Aorta (tissue), 5 donors: ENCODE measurements at places on chromosomes 7 and 10. TPM values are rescaled to one million over a fixed set of nuclear protein-coding genes. Genes with fewer than 3 reads are reported as not detected.

The CALN1 gene
- not detected for total RNA-seq

The PITRM1 gene
- 107 TPM for total RNA-seq

The CSGALNACT2 gene
- total RNA-seq: 32.7 TPM

DNA sequence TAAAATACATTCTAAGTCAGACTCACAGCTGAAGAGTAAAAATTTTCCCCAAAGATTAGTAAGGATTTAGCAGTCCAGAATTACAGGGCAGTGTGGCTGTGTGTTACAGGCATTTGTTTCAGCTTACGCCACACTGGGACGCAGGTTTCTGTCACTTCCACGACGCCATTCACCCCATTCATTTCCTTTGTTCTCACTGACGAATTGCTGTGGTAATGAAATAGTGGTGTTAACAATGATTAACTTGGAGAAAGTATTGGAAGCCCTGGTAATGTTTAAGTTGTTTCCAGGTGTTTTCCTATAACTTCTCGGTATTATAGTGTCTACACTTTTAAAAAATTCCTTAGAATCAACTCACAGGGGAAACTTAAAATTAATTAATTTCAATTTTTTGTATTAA lies 370.9 kb downstream of the SH2D4B start:
- no peaks in the 10 kb centered on the region for H3K27me3 ChIP-seq
- H3K27ac ChIP-seq: no peak overlapping the region
- no peak for DNase-seq
- H3K4me1 ChIP-seq: no peaks in the 10 kb centered on the region
- no peaks in the 10 kb centered on the region for H3K36me3 ChIP-seq
- H3K4me3 ChIP-seq: no peak overlapping the region

GRCh38 chr10:86285136-86285790 lies 81.3 kb downstream of the GRID1 start:
- no peak overlapping the region for H3K4me3 ChIP-seq
- no peaks in the 10 kb centered on the region for H3K36me3 ChIP-seq
- DNase-seq: no peak
- no peaks in the 10 kb centered on the region for H3K27me3 ChIP-seq
- no peaks in the 10 kb centered on the region for H3K4me1 ChIP-seq
- no peak overlapping the region for H3K27ac ChIP-seq

The PRTFDC1 gene
- 9.2 TPM for total RNA-seq

The PRKG1 gene
- 153 TPM for total RNA-seq

The INSIG1 gene
- total RNA-seq: 37.7 TPM

DNA sequence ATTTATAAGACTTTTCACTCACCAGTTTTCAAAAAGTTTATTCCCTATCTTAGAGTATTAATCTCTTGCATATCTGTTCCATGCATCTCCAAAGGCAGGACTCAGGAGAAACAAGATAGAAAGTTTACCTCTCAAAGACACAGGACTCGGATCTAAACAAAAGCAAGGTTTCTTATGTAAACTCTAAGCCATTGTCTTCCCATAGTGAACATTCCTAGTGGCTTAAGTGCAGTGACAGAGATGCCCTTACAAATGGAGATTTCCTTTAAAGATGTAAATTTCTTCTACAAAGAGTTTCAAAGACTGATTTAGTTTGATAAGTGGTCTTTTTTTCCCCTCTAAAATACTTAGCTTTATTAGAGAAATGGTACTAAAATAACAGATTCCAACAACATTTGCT lies 209.8 kb downstream of the ACTR3B start:
- H3K36me3 ChIP-seq: no peaks in the 10 kb centered on the region
- H3K27ac ChIP-seq: no peak overlapping the region
- no peaks in the 10 kb centered on the region for H3K4me1 ChIP-seq
- H3K4me3 ChIP-seq: no peak overlapping the region

The CALML3 gene
- total RNA-seq: not detected

DNA sequence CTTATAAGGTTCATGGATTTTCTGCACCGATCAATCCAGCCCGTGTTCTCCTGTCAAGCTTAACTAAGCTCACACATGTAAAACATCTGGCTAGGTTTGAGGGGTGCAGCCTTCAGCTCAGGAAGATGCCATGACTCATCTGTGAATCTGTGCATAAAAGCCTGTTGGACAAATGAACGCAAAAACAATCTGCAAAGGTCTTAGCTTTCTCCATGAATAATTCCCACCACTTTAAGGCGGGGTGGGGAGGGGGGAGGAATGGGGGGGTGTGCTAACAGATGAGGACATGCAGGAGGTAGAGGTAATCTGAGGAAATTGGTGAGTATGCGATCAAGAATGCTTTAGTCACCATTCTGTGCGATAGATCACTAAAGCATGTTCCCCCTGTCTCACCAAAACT lies 4.8 kb downstream of the DOCK4 start:
- DNase-seq: no peak
- H3K27me3 ChIP-seq: no peaks in the 10 kb centered on the region
- no peak overlapping the region for H3K4me3 ChIP-seq
- H3K4me1 ChIP-seq: no peaks in the 10 kb centered on the region
- H3K36me3 ChIP-seq: no peaks in the 10 kb centered on the region
- no peak overlapping the region for H3K27ac ChIP-seq

GRCh38 chr10:22681783-22682183 lies 32.6 kb downstream of the PIP4K2A start:
- H3K4me1 ChIP-seq: peaks cover 8% of the 10 kb centered on the region
- no peak for DNase-seq
- H3K27ac ChIP-seq: no peak overlapping the region
- no peaks in the 10 kb centered on the region for H3K36me3 ChIP-seq

DNA sequence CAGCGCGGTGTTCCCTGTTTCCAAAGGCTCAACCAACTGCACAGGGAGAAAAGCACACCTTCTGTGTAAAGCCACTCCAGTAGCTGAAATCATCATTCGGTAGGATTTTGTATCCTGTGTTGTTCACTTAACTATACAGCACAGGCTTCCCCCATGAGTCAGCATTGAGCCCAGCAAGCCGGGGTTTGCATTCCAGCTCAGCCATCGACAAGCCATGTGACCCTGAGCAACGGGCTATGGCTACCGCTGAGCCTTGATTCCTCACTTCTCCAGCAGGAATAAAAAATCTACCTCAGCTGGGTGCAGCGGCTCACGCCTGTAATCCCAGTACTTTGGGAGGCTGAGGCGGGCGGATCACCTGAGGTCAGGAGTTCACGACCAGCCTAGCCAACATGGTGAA lies 44.1 kb upstream of the ATP6V0A4 start:
- no peak overlapping the region for H3K4me3 ChIP-seq
- H3K27ac ChIP-seq: no peak overlapping the region
- no peaks in the 10 kb centered on the region for H3K4me1 ChIP-seq
- H3K36me3 ChIP-seq: peaks cover under 1% of the 10 kb centered on the region
- no peak for DNase-seq

GRCh38 chr10:11535346-11535959 lies 76.0 kb downstream of the USP6NL start:
- no peak for DNase-seq
- H3K36me3 ChIP-seq: no peaks in the 10 kb centered on the region
- H3K27ac ChIP-seq: no peak overlapping the region
- no peaks in the 10 kb centered on the region for H3K27me3 ChIP-seq

DNA sequence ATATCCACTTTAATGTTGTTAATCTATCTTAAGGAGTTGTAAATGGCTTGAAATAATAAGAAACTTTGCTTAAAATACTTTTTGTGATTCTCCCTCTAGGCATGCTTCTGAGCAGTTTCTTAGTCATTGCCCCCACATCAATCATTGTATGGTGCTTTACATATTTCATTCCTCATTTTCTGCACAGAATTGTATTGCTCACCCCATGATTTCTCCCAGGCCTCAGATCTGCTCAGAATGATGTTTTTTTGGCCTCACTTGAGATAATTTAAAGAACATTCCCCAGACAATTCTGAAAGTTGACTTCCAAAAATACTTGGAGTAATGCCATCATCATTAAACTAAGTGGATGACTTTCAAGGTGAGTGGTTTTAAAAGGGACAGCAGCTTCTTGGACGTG lies 82.1 kb upstream of the PRPS1L1 start:
- no peak overlapping the region for H3K27ac ChIP-seq
- H3K4me1 ChIP-seq: no peaks in the 10 kb centered on the region
- H3K4me3 ChIP-seq: no peak overlapping the region
- no peaks in the 10 kb centered on the region for H3K27me3 ChIP-seq

DNA sequence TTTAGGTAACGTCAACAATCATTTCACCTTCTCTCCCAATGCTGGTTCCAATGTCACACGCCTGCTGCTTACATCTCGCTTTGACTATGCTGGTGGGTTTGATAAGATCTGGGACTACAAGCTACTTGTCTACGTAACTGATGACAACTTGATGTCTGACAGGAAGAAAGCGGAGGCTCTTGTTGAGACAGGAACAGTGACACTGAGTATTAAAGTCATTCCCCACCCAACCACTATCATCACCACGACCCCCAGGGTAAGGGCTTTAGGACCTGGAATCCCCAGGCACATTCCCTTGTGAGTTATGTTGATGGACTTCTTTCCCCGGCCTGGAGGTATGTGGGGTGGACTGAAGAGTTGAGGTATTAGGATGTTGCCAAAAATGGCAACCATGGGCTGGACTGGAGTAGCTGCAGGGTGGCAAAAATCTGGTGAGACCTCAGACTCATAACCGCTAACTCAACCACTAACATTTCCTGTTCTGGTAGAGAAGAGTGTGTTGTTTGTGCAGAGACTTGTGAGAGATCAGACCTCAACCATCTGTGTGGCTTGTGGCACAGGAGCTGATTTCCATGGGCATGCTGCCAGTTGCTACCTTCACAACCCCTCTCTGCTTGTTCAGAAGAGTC lies 59.2 kb downstream of the CDHR3 start:
- no peak overlapping the region for H3K4me3 ChIP-seq
- no peaks in the 10 kb centered on the region for H3K36me3 ChIP-seq
- no peaks in the 10 kb centered on the region for H3K4me1 ChIP-seq
- DNase-seq: no peak
- H3K27ac ChIP-seq: no peak overlapping the region

DNA sequence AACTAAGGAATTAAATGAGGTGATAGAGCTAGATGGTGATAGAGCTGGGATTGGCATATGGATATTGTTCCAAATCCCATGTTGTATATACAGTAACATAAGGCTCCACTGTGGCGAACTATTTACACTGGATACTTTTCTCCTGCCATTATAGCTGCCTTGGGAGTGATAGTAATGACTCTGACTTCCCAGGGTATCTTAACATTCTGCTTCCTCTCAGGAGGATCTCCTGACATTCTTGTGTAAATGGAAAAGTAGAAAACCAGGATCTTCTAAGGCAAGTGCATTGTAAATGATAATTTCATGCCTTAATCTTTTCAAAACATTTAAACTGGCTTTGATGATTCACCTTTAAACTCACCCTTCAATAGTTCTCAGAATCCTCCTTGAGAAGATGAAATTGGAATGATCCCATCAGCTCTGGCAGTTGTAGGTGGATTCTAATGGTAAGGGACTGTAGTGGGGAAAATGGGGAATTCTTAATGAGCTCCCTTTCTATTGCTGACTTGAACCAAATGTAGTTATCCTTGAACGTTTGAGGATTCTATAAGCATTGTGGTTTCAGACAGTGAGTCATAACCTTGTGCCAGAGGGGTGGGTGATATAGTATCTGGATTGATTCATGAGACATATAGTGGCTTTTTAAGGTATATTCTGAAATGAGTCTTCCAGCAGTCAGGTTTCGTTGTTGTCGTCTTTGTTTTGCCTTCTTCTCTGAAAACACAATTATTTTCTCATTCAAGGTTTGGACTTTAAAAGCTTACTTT lies 450.0 kb downstream of the SUGCT start:
- H3K27ac ChIP-seq: no peak overlapping the region
- no peak for DNase-seq
- H3K36me3 ChIP-seq: no peaks in the 10 kb centered on the region
- H3K27me3 ChIP-seq: no peaks in the 10 kb centered on the region
- H3K4me1 ChIP-seq: peaks cover 2% of the 10 kb centered on the region
- no peak overlapping the region for H3K4me3 ChIP-seq

The NPY4R2 gene
- not detected for total RNA-seq

The KCNMA1 gene
- total RNA-seq: 144 TPM

DNA sequence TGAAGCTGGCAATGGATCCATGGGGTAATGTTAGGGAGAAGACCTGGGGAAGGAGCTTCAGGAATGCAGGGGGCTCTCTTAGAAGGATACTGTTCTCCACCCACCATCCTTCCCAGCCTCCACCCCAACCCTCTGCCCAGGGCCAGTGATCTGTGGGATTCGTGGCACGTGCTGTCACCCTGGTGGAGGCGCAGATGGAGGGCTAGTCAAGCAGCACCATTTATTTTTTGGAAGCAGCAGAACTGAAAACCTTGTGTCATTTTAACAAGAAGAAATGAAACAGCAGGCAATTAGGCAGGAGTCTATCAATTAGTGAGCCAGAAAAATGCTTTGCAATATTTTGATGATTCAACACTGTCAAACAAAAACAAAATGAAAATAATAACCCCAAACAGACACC lies 155.9 kb downstream of the SH2D4B start:
- no peak for DNase-seq
- H3K4me1 ChIP-seq: no peaks in the 10 kb centered on the region
- no peaks in the 10 kb centered on the region for H3K36me3 ChIP-seq
- H3K27me3 ChIP-seq: no peaks in the 10 kb centered on the region
- H3K4me3 ChIP-seq: no peak overlapping the region

- DNase-seq: no peak
- no peaks in the 10 kb centered on the region for H3K27me3 ChIP-seq
- no peaks in the 10 kb centered on the region for H3K4me1 ChIP-seq
Measured at GRCh38 chr7:47217570-47218360, 364.1 kb downstream of the TNS3 start.

- no peak overlapping the region for H3K4me3 ChIP-seq
- no peaks in the 10 kb centered on the region for H3K27me3 ChIP-seq
- H3K4me1 ChIP-seq: no peaks in the 10 kb centered on the region
- no peak for DNase-seq
- H3K36me3 ChIP-seq: no peaks in the 10 kb centered on the region
- no peak overlapping the region for H3K27ac ChIP-seq
Measured at GRCh38 chr7:27194002-27194352, 5.9 kb downstream of the HOXA13 start.

DNA sequence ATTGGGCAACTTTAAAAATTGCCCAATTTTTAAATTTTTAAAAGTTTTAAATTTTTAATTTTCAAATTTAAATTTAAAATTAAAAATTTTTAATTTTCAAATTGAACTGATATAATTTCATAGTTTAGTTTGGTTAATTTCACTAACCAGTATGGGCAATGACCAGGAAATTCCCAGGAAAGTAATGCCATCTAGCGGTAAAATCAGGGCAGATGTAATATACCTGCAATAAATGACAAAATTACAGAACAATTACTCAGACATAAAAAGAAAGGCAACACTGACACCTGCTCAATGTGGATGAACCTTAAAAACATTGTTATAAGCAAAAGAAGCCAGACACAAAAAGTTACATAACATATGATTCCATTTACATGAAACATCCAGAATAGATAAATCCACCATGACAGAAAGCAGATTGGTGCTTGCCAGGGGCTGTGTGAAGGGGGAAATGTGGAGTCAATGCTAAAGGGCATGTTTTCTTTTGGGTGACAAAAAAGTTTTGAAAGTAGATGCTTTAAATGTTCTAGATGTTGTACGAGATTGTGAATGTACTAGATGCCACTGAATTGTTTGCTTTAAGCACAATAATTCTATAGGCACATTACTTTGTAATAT lies 28.6 kb upstream of the SLC16A12 start:
- no peaks in the 10 kb centered on the region for H3K4me1 ChIP-seq
- H3K36me3 ChIP-seq: no peaks in the 10 kb centered on the region
- no peaks in the 10 kb centered on the region for H3K27me3 ChIP-seq

The SFTPA1 gene
- not detected for total RNA-seq

The SLC16A12 gene
- 0.45 TPM for total RNA-seq
